ENCODE measurements at places on chromosomes 6 and 20. TPM values are rescaled to one million over a fixed set of nuclear protein-coding genes. Genes with fewer than 3 reads are reported as not detected.

Gene SLC22A1
- 0.40 TPM for total RNA-seq

Gene DACT2
- total RNA-seq = 0.07 TPM

Gene LINC00237
- total RNA-seq = not detected

Gene BPIFB1
- total RNA-seq = 0.07 TPM

Gene POU5F1
- 1.3 TPM for total RNA-seq

Gene ALDH8A1
- total RNA-seq = 0.72 TPM

Gene TXLNB
- 0.03 TPM for total RNA-seq

Gene MROH8
- total RNA-seq = 1.5 TPM

Gene HLA-DRB1
- total RNA-seq = 1.3 TPM

Gene CHD6
- total RNA-seq = 30.9 TPM

Gene PRND
- not detected for total RNA-seq

Gene ARFGAP1
- total RNA-seq = 77.8 TPM

Gene TPBG
- total RNA-seq = 138 TPM

Gene TSPO2
- not detected for total RNA-seq

Gene ASIP
- total RNA-seq = not detected

Gene TMEM244
- not detected for total RNA-seq

Gene SNAI1
- total RNA-seq = 2.3 TPM

Gene ZSCAN31
- 4.2 TPM for total RNA-seq

Gene BEND6
- total RNA-seq = 12.4 TPM

Gene PSORS1C2
- not detected for total RNA-seq

Gene ZNF165
- total RNA-seq = 0.13 TPM

Gene MUC21
- total RNA-seq = not detected

Gene DST
- total RNA-seq = 511 TPM

Gene KCNB1
- total RNA-seq = 0.07 TPM

Gene STMND1
- not detected for total RNA-seq

Measured in smooth muscle cell of the pulmonary artery (primary cell).